ENCODE measurements at places on chromosomes 1 and 21. TPM values are rescaled to one million over a fixed set of nuclear protein-coding genes. Genes with fewer than 3 reads are reported as not detected.
A peak's percentile ranks its signal among the peaks of the same experiment; 100 is the strongest.

- no peak for DNase-seq
These were observed 138.5 kb downstream of the LRIG2 start for GRCh38 chr1:113211467-113211866.

DNA sequence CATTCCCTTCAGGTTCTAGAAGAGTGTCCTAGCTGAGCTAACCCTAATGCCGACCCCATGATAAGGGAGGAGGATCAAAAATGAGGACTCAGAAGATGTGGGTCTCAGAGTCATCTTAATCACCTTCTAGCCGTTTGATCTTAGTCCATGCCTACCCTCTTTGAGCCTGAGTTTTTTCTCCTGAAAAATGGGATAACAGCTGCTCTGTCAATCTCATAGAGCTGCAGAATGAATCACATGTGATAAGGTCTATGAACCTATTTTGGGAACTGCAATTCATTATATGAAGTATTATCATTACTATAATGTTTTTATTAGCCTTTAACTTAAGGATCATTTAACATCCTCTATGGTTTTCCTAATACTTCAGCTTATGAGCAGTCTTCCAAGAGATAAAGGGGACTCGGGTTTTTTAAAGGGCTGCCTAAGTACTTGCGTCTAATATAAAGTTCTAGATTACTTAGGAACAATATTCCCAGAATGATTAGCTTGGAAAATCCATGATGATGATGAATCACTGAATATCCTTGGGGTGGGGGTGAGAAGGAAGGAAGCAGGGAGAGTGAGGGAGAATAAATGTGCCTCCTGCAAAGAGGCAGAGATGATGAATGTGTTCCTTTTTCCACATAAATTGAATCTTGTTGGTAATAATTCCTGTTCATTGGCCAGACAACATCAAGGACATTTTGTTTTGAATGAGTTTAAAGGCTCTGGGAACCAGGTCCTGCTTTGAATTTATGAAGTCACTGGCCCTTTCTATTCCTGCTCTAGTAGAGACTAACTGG is 66.8 kb downstream of the COLGALT2 start:
- no peak for DNase-seq

GRCh38 chr1:117582451-117582850 is 23.4 kb upstream of the TENT5C start:
- no peak for DNase-seq

GRCh38 chr21:31514598-31514997 is 144.9 kb upstream of the SOD1 start:
- DNase-seq, result peak; percentile 43

DNA sequence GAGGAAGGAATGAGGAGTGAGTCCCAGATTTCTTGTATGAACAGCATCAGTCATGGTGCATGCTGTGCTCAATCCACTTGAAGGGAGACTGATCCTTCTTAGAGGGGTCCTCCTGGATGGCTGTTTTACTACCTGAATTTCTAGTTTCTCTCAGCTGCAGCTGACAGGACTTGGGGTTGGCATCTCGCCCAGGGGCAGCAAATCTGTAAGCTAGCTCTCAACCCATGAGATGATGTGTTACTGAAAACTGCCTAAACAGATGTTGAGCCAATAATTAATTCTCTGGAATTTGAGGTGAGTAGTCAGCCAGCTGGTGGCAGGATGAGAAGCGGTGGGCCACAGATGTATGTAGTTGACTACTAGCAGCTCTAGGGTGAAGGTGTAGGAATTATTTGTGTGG is 19.6 kb downstream of the BACH1 start:
- DNase-seq, result peak; percentile 60

- DNase-seq, result no peak
These were observed 19.9 kb downstream of the WNT4 start for GRCh38 chr1:22123071-22123390.

PDZK1IP1 gene
- 46.4 TPM for total RNA-seq

Measured in pancreas (tissue), 10 donors.